WERI-Rb-1 (cell line): ENCODE measurements at places on chromosomes 5 and 9.

GRCh38 chr5:134003064-134003816 lies 1.5 kb downstream of the VDAC1 start:
- no peak for DNase-seq

GRCh38 chr9:33106827-33107621 lies 30.6 kb upstream of the SMU1 start:
- DNase-seq, result no peak

DNA sequence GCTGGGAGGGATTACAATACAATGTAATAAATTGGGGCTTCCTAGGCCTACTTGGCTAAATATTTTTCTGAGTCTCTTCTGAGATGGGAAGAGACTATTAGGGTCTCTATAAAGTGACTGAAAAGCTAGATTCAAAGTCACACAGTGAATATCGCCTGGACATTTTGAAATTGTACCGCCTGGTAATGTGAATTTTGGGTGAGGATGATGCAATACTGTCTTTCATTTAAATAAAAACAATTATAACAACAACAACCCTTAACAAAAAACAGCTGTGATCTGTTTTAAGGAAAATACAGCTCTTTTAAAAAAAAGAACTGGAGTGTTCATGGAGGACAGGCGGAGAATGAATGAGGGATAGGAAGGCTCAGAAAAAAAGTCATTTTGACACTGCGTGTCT lies 615.0 kb downstream of the RAB3C start:
- no peak for DNase-seq

GRCh38 chr5:135695656-135696313 lies 117.0 kb upstream of the CXCL14 start:
- DNase-seq, result no peak

- no peak for DNase-seq
Observed at GRCh38 chr9:84738353-84738752, 68.8 kb downstream of the NTRK2 start.

DNA sequence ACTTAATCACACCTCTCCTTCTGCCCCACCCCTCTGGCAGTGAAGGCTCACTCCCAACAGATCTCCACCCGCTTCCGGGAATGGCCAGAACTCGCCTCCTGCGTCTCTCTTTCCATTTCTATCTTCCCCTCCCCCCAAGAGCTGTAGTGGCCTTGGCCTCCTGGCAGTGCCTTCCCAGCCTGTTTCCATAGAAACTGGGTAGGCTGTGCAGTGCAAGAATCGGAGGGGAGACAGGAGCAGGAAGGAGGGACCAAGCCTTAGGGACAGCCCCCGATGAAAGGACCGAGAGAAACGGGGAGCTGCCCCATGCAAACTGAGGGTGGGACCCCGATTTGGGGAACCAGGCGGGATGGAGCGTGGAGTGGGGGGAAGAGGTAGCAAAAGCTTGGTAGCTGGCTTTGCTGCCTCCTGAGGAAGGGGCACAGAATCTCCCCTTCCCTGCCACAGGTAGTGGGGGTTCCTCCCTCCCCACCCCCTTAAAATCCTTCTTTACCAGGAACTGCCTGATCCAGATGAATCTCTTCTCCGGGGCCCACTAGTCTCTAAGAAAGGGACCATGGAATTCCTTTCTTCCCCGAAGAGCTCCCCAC lies 4.5 kb upstream of the PCDH1 start:
- DNase-seq, result no peak

GRCh38 chr9:84978661-84979060 lies 309.1 kb downstream of the NTRK2 start:
- DNase-seq, result no peak

- no peak for DNase-seq
Observed at GRCh38 chr9:132837501-132838286, 40.4 kb downstream of the AK8 start.

DNA sequence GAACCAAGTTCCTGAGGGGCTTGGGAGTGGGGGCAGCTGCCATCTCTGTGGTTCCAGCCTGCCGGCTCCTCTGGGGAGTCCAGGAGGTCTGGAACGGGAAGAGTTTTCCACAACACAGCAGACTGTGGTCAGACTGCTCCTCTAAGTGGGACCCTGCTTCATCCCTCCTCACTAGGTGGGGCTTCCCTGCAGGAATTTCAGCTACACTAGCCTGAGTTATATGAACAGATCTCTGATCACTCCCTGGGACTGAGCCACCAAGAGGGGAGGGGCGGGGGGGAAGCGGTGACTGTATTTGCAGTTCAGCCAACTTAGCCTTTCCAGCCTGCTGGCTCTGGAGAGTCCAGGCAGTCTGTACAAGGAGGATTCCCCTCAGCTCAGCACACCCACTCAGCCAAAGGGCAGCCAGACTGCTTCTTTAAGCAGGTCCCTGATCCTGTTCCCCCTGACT lies 19.4 kb downstream of the DTWD2 start:
- DNase-seq, result peak; percentile 40

GRCh38 chr5:18438126-18438525 lies 803.9 kb downstream of the TAF11L14 start:
- DNase-seq, result no peak

- no peak for DNase-seq
Observed at GRCh38 chr5:89421035-89421434, 538.1 kb upstream of the MEF2C start.

GRCh38 chr5:109922381-109922995 lies 232.8 kb downstream of the MAN2A1 start:
- DNase-seq, result no peak

DNA sequence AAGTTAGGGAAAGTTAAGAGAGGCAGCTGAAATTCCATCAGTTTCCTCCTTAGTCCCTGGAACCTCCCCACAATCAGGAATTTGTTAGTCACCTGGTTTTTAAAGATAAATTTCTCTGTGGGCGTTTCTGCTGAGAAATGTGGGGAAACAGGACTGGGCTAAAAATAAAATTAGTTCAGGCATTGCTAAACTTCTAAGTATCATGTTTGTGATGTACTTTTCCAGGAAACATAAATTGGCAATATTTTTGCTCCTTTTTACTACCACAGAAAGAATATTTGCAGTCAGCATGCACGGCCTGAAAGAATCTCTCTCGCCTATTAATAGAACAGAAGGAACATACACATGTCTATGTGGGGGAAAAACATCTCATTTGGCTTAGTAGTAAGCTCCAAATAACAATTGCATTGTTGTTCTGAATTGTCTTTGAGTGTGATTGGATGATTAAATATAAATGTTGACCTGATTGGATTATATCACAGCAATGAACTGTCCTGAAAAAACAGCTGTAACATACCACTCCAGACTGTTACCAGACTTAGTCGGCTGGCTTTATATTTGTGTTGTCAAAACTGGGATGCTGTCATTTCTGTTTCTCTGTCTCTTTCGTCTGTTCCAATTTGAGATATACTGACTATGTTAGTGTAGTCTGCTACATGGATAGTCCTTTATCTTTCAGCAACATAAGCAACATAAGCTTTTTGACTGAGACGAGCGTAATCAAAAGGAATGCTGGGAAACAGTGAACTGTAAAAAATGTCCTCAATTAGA lies 12.9 kb downstream of the TJP2 start:
- DNase-seq, result no peak

GRCh38 chr9:127444921-127445850 lies 6.0 kb downstream of the RPL12 start:
- DNase-seq, result no peak

GRCh38 chr5:4156889-4157288 lies 561.3 kb downstream of the IRX1 start:
- DNase-seq, result no peak

GRCh38 chr5:175281714-175282113 lies 162.3 kb downstream of the DRD1 start:
- no peak for DNase-seq

- no peak for DNase-seq
Observed at GRCh38 chr5:77621440-77621839, 17.1 kb downstream of the OTP start.

- no peak for DNase-seq
Observed at GRCh38 chr9:95053611-95054570, 263.6 kb downstream of the FANCC start.

DNA sequence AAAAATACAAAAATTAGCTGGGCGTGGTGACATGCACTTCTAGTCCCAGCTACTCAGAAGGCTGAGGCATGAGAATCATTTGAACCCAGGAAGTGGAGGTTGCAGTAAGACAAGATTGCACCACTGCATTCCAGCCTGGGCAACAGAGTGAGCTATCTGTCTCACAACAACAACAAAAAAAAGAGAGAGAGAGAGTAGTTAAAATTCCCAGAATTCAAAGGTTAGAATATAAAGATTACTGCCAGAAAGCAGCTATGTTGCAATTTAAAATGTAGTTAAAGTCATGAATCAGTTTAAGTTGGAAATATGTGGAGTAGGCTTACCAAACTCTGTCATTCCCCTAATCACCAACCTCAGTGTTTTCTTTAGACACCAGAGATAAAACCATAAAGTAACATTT lies 58.7 kb upstream of the SUSD1 start:
- DNase-seq, result no peak
